ENCODE measurements at places on chromosomes 16 and 17.

DNA sequence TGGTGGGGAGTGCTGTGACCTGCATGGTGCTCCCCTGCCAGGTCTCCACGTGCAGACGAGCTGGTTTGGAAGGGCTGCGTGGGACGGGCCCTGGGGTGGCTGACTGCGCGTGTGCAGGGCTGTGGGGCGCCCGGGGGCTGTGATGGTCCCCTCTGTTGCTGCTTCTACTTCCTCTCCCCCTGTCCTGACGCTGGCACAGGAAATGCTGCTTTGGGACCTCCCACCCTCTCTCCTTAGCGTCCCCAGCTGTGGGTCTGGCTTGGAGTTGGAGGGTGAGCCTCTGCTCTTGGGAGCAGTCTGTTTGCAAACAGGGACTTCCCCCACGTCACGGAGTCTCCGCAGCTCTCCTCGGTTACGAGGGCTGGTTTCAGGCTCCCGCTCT is 35.2 kb downstream of the TSC2 start:
- DNase-seq = no peak

GRCh38 chr17:60749050-60749449 is 71.4 kb downstream of the BCAS3 start:
- no peak for DNase-seq

- DNase-seq = peak; percentile 38
Measured at GRCh38 chr17:58344791-58345157, 7.2 kb downstream of the SUPT4H1 start.

- no peak for DNase-seq
Measured at GRCh38 chr17:4796552-4796920, 572 bp downstream of the PSMB6 start.

- no peak for DNase-seq
Measured at GRCh38 chr17:40952661-40953060, 14.1 kb downstream of the KRT39 start.

- no peak for DNase-seq
Measured at GRCh38 chr16:60181536-60181935, 1447.4 kb upstream of the GOT2 start.

DNA sequence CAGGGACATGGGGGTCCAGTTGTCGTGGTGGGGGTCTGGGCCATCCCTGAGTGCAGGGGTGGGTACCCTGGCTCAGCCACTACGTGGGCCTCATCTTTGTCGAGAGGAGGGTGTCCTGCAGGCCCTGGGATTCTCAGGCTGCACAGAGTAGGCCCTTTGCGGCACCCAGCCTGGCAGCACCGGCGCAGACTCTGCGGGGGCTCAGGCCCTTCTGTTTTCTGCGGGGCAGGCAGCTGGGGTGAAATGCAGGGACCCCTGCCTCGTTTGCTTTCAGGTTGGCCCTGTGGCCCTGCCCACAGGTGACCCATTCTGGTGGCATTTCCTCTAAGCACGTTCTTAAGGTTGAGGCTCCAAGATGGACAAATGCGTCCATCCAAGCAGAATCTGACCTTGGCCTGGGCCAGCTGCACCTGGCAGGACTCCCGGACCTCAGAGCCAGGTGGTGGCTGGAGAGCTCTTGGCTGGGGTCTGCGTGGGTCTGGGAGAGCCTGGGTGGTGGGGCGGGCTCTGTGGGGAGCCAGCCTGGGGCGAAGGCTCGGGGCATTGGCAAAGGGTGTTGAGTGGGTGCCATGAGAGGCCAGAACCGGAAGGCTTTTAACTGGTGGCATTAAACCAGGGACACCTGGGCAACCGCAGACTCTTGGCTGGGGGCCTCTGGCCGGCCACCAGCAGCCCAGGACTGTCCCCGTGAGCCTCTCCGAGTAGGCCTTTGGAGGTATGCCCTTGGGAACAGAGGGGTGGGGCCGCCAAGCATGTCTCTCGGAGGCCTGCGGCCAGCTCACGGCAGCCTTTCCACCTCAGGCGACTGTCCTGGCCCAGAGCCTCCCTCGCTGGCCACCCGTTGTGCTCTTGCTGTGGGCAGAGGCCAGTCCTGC is 16.9 kb downstream of the PRSS27 start:
- no peak for DNase-seq

DNA sequence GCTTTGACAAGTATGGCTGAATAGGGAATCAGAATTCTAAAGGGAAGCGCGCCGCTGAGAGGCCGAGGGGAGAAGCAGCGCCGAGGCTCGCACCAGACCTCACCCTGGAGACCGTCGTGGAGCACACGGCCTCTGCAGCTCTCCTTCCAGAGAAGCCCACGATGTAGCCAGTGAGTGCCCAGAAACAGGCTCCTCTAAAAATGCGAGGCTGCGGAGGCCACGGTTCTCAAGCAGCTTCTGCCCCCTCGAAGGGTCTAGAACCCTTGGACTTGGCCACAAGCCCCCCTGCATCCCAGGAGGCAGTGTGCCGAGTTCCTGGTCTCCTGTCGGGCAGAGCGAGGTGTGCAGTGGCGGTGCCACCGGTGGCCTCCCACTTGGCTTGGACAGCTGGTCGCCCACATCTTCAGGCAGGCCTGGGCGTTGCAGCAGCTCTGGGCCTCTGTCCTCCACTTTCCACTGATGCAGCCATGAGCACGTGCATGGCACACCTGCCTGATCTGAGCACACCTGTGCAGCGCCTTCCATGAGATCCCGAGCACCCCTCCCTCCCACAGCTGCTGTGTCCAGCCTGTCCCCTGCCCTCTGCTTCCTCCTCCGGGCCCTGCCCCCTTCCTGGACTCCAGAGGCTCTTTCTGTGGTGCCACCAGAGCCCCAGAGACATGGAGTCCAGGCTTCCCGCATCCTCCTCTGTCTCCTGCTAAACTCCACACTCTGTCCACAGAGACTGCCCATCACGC is 18.9 kb upstream of the WDR45B start:
- no peak for DNase-seq

DNA sequence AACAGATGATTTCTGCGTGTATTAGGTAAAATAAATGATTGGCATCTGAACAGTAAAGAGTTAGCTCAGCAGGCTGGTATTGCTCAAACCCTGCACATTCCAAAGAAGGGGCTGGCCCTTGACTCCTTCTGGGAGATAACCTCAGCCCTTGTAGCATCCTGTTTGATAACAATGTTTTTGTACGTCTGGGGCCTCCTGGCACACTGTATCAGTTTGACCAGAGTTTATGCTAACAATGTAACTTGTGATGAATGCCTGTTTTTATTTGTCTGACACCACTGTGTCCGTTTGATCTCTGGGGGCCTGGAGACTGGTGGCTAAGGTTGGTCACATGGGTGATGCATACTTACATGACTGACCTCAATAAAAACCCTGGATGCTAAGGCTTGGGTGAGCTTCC is 43.8 kb upstream of the NDRG4 start:
- DNase-seq = no peak

DNA sequence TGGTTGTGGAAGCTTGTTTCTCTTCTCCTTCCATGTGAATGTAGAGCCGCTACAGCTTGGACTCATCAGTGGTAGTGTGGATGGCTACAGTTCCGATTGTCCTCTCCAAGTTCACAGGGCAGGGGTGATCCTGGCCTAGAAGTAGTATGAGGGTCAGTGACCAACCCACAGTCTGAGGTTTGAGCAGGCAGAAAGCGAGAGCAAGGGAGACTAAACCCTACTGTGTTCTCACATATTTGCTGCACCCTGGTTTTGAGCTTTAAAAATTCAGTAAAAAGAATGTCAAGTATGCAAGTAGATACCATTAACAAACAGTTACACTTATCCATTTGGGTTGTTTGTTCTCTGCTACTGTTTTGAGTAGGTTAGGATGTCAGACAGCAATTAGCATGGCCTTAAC is 148.9 kb downstream of the MRTFB start:
- DNase-seq = no peak

DNA sequence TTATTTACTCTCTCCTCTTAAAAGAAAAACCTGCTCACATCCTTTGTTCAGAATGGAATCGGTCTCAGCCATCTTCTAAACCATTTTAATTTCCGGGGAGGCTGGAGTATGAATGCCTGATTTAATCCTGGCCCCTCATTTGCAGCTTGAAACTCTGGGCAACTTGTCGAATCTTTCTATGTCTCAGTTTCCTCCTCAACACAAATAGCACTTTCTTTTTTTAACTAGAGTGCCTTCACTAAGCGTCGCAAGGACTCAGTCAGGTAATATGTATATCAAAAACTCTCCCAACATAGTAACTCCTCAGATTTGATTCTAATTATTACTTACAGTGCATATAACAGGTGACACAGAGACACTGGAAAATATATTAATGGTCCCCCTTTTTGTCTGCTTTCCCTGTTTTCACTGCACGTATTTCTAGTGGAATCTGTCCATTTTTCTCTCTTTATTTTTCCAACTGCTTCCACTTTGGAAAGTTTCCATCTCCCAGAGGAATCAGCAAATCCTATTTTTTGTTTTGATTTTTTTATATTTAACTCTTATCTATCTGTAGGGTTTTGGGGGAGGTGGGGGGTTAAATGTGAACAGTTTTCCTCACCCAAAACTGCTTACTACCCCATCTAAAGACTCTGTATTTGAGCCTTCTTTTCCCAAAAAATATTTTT is 18.6 kb downstream of the SNN start:
- DNase-seq = no peak

DNA sequence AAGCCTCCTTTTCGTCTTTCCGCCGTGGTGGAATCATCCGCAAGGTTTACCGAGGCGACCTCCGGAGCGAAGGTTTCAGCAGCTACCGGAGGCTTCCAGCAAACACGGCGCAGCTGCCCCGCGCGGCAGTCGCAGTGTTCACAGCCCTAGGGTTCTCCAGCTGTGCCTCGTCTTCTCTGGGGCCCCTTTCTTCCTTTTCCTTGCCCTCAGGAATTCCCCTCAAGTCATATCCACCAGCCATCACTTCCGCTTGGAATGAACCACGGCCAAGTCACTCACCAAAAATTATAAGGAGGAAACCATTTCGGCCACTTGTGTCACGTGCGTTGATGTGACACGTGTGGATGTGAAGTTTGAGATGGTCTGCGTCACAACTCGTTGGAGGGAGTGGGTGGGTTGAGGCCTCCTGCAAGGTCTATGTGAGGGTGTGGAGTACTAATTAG is 636 bp upstream of the ERN1 start:
- DNase-seq = no peak

GRCh38 chr17:76390003-76390421 is 5.6 kb downstream of the SPHK1 start:
- DNase-seq = no peak

GRCh38 chr17:38958326-38958725 is 8.9 kb downstream of the FBXO47 start:
- DNase-seq = no peak
